Left forelimb (tissue), 1 donor: ENCODE measurements at places on chromosomes 11 and 22.
A peak's percentile ranks its signal among the peaks of the same experiment; 100 is the strongest.

DNA sequence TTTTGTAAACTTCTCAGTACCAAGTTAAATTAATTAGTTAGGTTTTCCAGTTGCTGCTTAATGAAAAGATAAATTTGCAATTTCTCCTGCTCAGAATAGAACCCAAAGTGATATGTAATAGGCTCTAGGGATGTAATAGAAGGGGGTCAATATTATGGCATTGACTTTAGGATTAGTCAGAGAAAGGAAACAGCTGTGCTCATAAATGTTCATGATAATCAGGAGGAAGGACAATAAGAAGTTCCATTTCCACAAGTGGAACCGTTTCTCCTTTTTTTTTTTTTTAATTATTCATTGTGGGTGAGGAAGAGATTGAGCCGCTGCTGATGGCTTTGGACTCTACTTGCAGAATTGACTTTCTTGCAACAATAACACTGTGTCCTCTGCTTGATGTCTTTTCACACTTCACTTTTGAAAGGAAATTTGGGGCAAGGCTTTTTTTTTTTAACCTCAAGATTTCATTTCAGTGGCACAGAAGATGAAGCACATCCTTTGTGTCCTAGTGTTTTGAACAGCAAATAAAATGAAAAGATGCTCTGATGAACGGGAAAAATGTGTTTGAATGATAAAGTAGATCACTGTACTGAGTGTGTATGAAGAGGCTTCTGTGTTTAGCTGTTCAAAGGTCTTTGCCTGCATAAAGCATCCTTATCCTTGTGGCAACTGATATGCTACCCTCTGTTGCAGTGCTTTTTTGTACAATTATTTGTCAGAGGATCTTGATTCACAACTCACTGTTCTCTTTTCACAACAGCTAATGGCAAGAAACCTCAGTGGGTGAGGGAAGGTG, 62.4 kb downstream of the GAS2 start:
- DNase-seq: no peak

- DNase-seq: no peak
These were observed 13.6 kb downstream of the BCL9L start for GRCh38 chr11:118911880-118912741.

- DNase-seq: peak; percentile 48
These were observed 1023.5 kb downstream of the BRD1 start for GRCh38 chr22:48803948-48804810.

DNA sequence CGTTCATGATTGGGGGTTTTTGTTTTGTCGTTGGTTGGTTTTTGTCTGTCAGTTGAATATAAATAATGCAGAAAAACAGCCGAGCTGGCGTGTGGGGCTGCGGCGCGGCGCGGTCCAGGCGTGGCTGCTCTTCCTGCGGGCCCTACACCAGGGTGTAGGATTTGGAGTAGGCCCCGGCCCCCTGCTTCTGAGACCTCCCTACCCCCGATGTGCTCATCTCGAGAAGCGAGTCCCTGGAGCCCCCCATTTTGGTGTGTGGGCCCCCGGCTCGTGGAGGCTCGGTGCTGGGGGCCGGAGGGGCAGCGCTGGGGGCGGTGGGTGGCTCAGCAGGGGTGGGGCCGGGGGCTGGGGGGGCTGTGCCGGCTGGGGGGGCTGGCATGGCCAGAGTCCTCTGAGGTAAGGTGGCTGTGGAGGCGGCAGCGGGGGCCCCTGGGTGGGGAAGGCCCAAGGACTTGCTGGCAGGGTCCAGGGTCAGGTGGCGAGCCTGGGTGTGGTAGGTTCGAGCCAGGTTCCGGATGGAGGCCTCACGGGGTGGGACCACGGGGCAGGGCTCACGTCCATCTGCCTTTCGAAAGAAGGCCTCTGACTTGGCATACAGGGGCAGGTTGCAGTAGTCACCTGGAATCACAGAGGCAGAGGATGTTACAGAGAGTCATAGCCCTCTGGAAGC, 100.7 kb downstream of the CEP164 start:
- DNase-seq: no peak

GRCh38 chr11:10308201-10308954, 3.5 kb downstream of the ADM start:
- DNase-seq: no peak

DNA sequence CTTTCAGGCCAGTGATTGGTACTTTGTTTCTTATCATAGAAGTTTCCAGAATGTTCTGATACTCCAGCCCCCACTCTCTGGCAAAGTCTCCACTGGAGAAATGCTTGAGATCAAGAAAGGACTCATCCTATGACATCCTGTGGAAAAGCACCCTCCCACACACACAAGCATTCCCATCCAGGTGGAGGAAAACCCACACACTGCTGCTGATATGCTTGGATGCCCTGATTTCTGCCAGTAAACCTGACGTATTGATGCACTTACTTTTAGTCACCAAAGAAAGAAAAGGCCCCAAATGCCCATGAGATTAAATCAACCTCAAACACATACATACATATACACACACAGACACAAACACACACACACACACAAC, 9.2 kb upstream of the SLC5A12 start:
- DNase-seq: no peak
